Thoracic aorta (tissue), 2 donors: ENCODE measurements at places on chromosomes 11 and 22. TPM values are rescaled to one million over a fixed set of nuclear protein-coding genes. Genes with fewer than 3 reads are reported as not detected.

The OR5T2 gene
- total RNA-seq, result not detected

The MYEOV gene
- 1.3 TPM for total RNA-seq

The PKP3 gene
- 5.9 TPM for total RNA-seq

The MARK2 gene
- 25.5 TPM for total RNA-seq

The MMP1 gene
- 0.71 TPM for total RNA-seq

The SLC17A6 gene
- total RNA-seq, result not detected

The APOC3 gene
- total RNA-seq, result not detected

The ANO1 gene
- 161 TPM for total RNA-seq

The TSKU gene
- total RNA-seq, result 42.2 TPM

The KCNJ5 gene
- 6.9 TPM for total RNA-seq

The OR2AG2 gene
- not detected for total RNA-seq

The GRK3 gene
- total RNA-seq, result 4.4 TPM

The CBLIF gene
- not detected for total RNA-seq

The SYCE3 gene
- not detected for total RNA-seq

The GVQW3 gene
- total RNA-seq, result 0.68 TPM

The SAA4 gene
- not detected for total RNA-seq

The KMT5B gene
- total RNA-seq, result 20.7 TPM

The TBCEL gene
- total RNA-seq, result 17.7 TPM

The C11orf86 gene
- total RNA-seq, result not detected

The OR56A1 gene
- total RNA-seq, result not detected

The CALCA gene
- total RNA-seq, result 3.1 TPM

The OR51I1 gene
- not detected for total RNA-seq

The TPH1 gene
- total RNA-seq, result 17.5 TPM

The ELMOD1 gene
- total RNA-seq, result not detected

The DEUP1 gene
- not detected for total RNA-seq

The SPON1 gene
- total RNA-seq, result 20.6 TPM

The TNKS1BP1 gene
- total RNA-seq, result 153 TPM

The CD3D gene
- total RNA-seq, result 5.8 TPM

The CNGA4 gene
- not detected for total RNA-seq
